Skeletal muscle tissue (tissue), 5 donors: ENCODE measurements at places on chromosomes 7 and 10. TPM values are rescaled to one million over a fixed set of nuclear protein-coding genes. Genes with fewer than 3 reads are reported as not detected.

IL15RA gene
- 1.6 TPM for total RNA-seq

CC2D2B gene
- total RNA-seq = 1.6 TPM

JMJD1C gene
- 90.8 TPM for total RNA-seq

SGPL1 gene
- total RNA-seq = 37.1 TPM

AKR1D1 gene
- not detected for total RNA-seq

TRIM73 gene
- total RNA-seq = 2.6 TPM

SPAM1 gene
- not detected for total RNA-seq

PRF1 gene
- 2.1 TPM for total RNA-seq

FGF8 gene
- 0.52 TPM for total RNA-seq

AP5Z1 gene
- 13.6 TPM for total RNA-seq

OSBPL3 gene
- total RNA-seq = 2.6 TPM

FRAT1 gene
- total RNA-seq = 2.1 TPM

GDF10 gene
- 1.0 TPM for total RNA-seq

ANKRD30A gene
- not detected for total RNA-seq

PBLD gene
- total RNA-seq = 3.7 TPM

PILRA gene
- total RNA-seq = 1.6 TPM

SPDYE18 gene
- total RNA-seq = not detected

EBF3 gene
- total RNA-seq = 33.4 TPM

MOGAT3 gene
- total RNA-seq = not detected

CYP3A5 gene
- total RNA-seq = 1.0 TPM

SMKR1 gene
- not detected for total RNA-seq

PIP gene
- not detected for total RNA-seq

STAG3 gene
- total RNA-seq = 0.52 TPM

SPDYE6 gene
- total RNA-seq = not detected

LRMDA gene
- 7.3 TPM for total RNA-seq

FMC1 gene
- 48.0 TPM for total RNA-seq

PON2 gene
- 53.8 TPM for total RNA-seq

SLC39A12 gene
- under 0.01 TPM for total RNA-seq

ASAH2 gene
- total RNA-seq = under 0.01 TPM

TMEM196 gene
- total RNA-seq = 0.52 TPM

FAS gene
- total RNA-seq = 8.4 TPM

GRID1 gene
- 2.1 TPM for total RNA-seq

TMEM229A gene
- total RNA-seq = not detected

PRTFDC1 gene
- 6.8 TPM for total RNA-seq

CFAP46 gene
- not detected for total RNA-seq

ZNF32 gene
- total RNA-seq = 50.1 TPM

ACBD7 gene
- 1.6 TPM for total RNA-seq

ZP3 gene
- total RNA-seq = not detected

TECPR1 gene
- total RNA-seq = 15.1 TPM

FAM180A gene
- total RNA-seq = 0.52 TPM

FAM25A gene
- not detected for total RNA-seq

CTAGE8 gene
- total RNA-seq = not detected

GRID2IP gene
- total RNA-seq = not detected

ADARB2 gene
- under 0.01 TPM for total RNA-seq

ABCB4 gene
- total RNA-seq = under 0.01 TPM

TMEM106B gene
- total RNA-seq = 13.6 TPM

GPR141 gene
- total RNA-seq = 1.0 TPM

HOXA1 gene
- not detected for total RNA-seq

CH25H gene
- under 0.01 TPM for total RNA-seq

WEE2 gene
- total RNA-seq = not detected

VAX1 gene
- not detected for total RNA-seq
